ENCODE measurements at places on chromosomes 12 and 14.

DNA sequence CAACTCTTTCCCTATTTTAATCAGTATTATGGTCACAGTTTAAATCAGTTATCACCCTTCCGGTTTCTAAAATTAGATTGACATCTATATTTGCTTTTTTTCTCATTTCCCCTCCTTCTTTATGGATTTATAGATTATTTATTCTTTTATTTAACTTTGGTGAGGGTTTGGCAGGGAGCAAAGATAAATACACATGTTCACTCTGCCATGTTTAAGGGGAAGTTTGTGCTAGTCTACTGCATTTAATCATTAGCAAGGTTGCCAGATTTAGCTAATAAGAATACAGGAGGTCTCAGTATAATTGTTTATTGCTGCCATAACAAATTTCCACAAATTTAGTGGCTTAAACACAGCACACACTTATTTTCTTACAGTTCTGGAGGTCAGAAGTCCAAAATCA, 204.0 kb upstream of the BTG1 start:
- DNase-seq: no peak

DNA sequence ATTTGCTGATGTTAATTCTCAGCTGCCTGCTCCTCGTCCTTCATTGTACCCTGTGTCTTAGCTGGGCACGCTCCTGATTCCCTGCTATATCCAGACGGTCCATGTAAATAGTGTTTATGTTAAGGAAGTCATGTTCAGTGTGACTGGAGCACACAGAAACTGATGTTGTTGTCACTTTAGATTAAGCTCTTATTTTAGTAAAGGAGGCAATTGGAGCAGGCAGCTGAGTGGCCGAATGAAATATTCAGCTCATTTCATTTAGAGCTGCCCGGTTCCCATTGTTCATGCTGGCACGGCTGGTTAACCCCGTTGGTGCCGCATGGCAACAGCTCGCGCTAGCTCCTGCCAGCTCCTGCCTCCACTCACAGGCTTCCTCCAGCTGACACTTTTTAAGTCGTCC, 446.8 kb upstream of the SOX5 start:
- DNase-seq: no peak

DNA sequence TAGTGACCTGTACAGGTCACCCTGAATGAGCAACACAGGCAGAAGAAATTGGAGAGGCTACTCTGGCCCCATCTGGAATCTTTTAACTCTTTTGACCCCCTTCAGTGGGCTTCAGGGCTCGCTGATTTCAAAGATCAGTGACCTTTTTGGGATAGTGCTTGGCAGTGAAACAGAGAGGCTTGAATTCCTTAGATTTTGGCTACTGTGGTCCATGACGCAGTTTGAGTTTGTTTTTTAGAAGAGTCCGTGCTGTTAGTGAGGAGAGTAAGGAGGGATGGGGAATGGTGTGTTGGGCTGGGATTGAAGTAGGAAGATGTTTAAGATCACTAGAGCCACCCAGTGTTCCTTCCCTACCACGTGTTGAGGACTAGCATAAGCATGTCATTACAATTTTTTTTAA, 16.5 kb downstream of the TMEM30B start:
- DNase-seq: no peak

GRCh38 chr14:54087376-54087775, 130.8 kb upstream of the BMP4 start:
- DNase-seq: no peak

GRCh38 chr12:68981516-68981915, 48.5 kb upstream of the CPM start:
- DNase-seq: no peak

GRCh38 chr12:11661491-11662089, 12.1 kb downstream of the ETV6 start:
- no peak for DNase-seq

DNA sequence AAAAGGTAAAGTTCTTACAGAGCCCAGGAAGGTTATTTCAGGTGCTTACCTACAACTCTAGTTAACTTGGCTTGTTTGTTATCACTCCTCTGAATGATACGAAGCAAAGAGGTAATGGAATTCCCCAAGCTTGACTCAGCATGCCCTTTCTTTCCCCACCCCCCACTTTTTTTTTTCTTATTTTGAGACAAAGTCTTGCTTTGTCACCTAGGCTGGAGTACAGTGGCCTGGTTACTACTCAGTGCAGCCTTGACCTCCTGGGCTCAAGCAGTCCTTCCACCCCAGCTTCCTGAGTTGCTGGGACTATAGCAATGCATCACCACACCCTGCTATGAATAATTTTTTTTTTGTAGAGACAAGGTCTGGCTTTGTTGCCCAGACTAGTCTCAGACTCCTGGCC, 17.1 kb upstream of the YBX3 start:
- no peak for DNase-seq

- DNase-seq: no peak
These were observed 2.9 kb downstream of the PPM1A start for GRCh38 chr14:60251877-60252276.

DNA sequence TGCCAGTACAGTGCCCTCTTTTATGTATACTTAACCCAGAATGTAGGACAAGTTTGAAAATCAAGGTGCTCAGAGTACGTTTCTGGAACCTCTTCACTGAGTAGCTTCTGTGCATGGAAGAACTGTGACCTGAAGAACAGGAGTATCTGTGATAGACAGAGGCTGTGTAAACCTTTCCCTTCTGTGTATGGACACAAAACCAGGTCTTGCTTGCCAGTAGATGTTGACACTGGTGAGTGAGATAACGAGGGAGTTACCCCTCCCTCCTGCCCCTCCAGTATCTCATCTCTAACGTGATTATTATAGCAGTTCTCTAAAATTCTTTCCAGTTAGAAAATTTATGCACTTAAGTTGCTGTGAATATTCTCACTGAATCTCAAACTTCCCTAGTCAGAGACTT, 170.8 kb downstream of the RPL10L start:
- DNase-seq: no peak

DNA sequence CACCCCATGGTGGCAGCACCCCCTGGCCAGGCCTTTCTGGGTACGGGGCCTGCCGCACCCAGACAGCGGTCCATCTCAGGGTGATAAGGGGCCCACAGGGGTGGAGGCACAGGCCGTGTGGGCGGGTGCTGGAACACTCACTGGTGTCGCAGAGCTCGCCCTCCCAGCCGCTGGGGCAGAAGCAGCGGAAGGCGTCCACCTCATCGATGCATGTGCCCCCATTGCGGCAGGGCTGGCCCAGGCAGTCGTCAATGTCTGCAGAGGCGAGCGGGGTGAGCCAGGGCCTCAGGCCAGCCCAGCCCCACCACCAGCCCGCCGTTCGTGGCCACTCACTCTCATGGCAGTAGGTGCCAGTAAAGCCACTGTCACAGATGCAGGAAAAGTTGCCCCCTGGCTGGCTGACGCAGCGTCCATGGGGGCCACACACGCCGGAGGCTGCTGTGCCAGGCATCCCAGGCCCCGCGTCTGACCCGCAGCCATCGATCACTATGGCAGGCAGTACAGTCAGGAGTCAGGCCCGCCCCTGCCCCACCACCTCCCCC, 19.9 kb downstream of the JAG2 start:
- no peak for DNase-seq

GRCh38 chr14:90087433-90087832, 25.6 kb downstream of the KCNK13 start:
- peak; percentile 48 for DNase-seq
